ENCODE measurements at places on chromosomes 11 and 22.

GRCh38 chr11:221539-221938 lies 14.0 kb downstream of the RIC8A start:
- no peak for DNase-seq

- no peak for DNase-seq
These were observed 118.1 kb downstream of the DBX1 start for GRCh38 chr11:20042045-20042639.

- DNase-seq = no peak
These were observed 63.2 kb upstream of the RRAS2 start for GRCh38 chr11:14422052-14422813.

DNA sequence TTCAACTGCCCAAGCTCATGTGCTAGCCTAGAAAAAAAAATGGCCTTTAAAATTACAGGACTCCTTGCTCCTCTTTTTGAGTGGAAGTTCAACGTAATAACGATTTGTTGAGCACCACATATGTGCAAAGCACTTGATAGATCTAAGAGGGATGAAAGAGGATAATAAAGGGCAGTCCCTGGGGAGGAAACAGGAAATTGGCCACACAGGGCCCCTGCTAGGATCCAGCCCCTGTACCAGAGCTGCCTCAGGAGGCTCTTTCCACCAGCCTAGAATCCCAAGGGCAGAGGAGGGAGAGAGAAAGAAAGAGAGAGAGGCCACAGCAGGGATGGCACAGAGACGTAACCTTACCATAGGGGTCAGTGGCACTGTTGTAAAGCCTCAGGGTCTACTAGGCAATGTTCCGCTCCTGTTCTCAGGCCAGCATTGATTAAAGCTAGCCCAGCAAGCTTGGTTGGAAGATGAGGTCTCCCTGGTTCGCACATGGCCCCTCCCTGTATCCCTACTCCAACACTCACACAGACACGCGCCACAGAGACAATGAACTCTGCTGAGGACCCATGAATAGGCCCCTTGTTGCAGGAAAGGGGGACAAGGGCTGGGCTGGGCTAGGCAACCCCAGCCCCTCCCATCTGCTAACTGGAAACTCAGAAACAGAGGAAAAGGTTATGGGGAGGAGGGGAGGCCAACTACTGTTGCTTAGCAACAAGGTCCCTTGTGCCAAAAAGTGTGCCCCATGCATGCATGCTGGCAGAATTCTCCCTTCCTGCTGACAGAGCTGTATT lies at the start of gene TMPRSS5:
Gene TMPRSS5, minus strand, starts transcription at position 438 of the 785 bp plus-strand sequence. Its CDS starts 84 bp downstream, at position 354.
- no peak for DNase-seq

GRCh38 chr11:17992916-17993315 lies 19.9 kb downstream of the SERGEF start:
- no peak for DNase-seq

GRCh38 chr22:48259991-48260670 lies 1497.7 kb downstream of the TBC1D22A start:
- DNase-seq = no peak

DNA sequence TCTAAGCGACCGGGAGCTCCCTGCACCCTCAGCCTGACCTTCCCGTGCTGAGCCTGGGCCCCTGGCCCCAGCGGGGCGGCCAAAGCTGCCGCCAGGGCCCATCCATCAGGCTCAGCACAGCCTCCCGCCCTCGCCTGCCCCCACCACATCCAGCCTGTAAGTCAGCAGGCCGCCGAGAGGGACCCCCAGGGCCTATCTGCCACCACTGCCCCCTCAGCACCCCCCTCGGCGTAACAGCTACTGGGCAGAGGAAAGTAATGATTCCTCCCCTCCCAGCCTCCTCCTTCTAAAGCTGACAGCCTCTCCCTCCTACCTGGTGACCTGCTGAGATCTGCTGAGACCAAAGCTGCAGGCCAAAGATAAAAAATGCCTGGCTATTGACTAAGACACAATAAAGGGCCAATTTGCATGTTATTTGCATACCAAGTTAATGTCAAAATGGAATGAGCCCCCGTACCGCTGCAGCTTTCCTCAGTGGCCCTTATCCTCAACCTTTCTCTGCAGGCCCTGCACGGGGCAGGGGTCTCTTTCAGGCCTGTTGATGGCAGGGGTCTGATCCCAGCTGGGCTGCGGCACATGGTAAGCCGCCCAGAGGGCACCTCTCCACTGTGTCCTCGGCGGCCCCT lies 51.6 kb downstream of the RPUSD4 start:
- DNase-seq = no peak

DNA sequence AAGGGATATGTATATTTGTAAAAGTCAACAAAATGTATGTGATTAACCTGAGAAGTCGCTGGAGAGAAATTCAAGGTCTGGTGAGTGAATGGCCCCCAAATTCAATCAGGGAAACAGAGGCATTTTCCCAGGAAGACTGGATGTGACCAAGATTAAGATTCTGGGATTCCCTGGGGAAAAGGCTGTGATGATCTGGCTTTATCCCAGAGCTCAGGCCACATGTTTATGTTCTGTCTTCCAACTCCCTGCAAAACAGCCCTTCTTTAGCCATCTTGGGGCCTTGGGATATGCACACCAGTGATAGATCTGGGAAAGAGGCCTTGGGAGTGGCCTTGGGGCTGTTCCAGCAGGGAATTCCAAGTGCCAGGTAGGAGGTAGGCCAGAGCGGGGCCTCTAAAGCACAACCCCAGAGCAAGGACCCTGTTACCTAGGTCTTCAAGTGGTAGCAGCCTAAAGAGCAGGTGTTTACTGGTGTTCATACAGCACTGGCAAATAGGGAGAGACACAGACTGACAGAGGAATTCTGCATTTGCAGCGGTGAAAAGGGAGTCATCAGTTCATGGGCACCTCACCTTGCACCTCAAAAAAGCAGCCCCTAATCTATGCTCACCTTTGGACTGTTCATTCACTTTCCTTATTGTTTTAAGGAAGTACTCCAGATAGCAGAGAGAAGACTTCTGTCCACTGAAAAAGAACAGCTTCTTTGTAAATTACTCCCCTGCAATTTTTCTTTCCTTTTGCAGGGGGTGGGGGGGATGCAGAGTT lies 312.4 kb downstream of the BUD13 start:
- DNase-seq = no peak

- DNase-seq = no peak
These were observed 15.9 kb downstream of the MED15 start for GRCh38 chr22:20523086-20523983.

- DNase-seq = no peak
These were observed 500.3 kb upstream of the TENM4 start for GRCh38 chr11:79940974-79941735.

- DNase-seq = peak; percentile 50
These were observed 8.2 kb downstream of the SUSD2 start for GRCh38 chr22:24189249-24190158.

GRCh38 chr22:43346521-43346929 lies 3.4 kb upstream of the SCUBE1 start:
- DNase-seq = peak; percentile 56

- DNase-seq = no peak
These were observed 930.4 kb downstream of the TBC1D22A start for GRCh38 chr22:47692811-47693210.

DNA sequence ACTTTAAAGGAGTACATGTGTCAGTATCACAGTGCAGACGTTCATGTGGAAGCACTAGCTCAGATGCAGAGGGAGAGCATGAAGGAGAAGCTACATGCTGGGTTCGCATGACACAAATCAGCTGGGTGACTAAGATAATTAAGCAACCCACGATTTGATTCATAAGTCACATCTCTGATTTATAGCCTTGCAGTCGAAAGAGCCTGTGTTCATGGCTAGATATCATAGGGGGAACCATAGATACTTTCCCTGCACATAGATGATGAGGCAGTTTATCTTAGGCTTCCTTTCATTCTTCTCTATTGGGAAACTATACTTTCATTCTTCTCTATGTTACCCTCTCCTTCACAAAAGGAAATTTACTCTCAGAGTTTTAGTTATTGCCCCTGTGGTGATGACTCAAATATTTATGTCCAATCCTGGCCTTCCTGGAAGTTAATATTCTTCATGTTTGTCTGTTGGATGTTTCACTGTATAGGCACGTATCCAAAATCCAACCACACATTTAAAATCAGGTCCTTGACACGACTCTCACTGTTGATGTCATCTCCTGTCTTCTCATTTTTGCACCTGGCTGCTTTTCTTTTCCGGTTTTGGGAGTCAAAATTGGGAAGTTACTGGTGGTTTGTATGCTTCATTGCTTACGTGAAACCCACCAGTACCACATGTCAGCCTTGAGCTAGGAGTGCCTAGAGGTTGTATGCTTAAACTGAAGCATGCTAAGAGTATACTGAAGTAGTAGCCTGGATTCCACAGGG lies 56.3 kb upstream of the SLC5A12 start:
- DNase-seq = no peak

DNA sequence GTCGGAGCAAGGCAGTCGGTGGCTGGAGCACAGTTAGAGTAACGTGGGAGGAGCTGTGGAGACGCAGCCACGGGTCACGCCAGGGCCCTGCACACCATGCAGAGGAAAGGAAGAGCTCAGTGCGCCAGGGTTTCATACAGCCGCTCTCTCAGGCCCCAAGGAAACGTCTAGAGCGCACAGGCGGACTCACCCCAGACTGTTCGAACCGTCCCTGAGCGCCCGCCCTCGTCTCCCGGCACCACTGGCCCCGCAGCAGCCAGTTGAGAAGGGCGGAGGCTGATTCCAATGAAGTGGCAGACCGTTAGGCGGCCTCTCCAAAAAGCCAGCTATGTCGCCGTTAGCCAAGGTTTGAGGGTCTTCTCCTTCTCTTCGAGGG lies 483 bp upstream of the HYLS1 start:
- no peak for DNase-seq

DNA sequence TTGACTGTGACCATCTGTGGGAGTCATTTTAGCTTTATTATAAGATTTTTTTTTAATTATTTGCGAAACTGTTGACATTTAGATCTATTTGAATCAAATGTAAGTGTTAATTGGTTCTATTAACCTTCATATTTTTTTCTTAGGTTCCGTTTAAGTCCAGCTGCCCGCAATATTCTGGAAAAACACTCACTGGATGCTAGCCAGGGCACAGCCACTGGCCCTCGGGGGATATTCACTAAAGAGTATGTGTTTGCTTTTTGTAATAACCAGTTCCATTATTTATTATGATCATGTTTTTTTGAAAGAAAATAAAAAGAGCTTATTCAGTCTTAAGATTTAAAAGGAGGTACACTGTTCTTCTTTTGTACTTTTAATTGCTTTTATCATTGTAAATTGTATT lies 43.9 kb downstream of the PDHX start:
- DNase-seq = no peak

DNA sequence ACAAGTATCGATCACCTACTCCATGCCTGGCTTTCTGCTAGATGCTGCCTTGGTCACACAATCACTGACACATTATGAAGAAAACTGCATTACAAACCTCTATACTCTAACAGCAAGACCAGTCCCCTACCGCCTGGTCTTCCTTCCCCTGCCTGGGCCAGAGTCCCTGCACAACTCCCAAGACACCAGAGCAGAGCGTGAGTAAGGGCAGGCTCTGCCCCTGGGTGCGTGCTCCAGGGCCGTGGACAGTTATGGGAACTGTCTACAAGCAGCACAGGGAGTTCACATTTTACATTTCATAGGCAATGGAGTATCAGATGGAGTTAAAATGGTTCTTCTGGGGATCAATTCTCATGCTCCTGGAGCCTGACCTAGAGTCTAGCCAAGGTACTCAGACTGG lies 6.5 kb downstream of the FZD4 start:
- DNase-seq = no peak

DNA sequence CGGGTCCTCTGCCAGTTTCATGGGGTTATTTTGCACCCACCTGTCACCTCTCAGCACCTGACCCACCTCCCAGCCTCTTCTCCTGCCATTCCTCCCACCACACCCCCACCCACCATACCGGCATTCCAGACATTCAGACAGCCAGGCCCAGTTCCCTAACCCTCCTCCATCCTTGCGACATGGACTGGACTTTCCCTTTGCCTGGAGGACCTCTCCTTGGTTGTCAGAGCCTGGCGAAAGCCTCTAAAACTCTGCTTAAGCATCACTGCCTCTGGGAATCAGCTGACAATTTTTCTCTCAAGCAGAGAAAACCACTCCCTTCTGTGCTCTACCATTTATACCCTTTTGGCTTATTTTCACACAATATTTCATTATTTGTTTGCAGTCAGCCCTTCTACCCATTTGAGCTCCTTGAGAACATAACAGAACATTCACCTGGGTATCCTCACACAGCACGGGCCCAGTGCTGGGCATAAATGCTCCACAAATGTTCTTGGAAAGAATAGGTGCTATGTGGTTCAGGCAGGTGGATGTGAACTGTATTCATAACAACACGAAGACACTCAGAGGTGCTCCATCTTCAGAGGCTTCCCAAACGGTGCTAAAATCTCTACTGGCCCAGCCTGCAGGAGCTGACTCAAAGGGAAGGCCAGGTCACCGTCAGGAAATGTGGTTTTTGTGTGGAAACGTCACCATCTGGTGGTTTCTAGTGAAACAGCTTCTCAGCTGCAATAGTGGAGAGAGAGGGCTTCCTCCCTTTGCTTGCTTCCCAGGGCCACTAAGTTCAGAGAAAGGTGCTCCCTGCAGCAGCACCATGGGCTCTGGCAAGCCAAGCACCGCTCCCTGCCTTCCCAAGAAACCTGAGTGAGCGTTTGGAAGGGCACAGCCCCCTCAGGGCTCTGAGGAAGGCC lies 10.4 kb downstream of the SPATA19 start:
- DNase-seq = peak; percentile 45

DNA sequence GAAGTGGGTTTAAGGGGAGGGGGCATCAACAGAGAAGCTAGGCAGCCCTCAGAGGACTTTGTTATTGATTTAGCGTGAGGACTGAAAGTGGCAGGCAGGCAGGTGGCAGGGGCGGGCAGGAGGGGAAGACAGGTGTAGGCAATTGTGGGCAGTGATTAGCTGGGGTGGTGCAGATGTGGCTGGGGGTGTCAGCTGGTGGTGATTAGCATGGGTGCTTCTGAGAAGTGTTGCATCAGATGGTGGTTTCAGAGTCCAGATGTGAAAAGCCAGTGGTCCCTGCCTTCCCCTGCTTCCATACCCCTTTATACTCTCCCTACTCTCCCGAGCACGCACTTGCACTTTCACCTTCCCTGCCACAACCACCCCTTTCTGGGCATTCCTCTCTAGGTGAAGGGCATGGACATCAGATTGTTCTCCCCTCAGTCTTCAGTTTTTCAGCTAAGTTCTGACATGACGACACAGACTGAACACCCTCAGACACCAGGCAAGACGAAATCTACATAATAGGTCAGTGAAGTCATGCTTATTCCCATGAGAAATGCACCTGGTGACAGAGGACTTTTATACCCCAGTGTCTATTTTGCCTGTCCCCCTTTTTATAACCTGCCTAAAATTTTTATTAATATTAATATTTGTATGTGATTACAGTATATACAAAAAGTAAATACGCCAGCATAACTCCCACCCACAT lies 435.7 kb upstream of the CADM1 start:
- no peak for DNase-seq

- no peak for DNase-seq
These were observed 49.4 kb downstream of the ELFN2 start for GRCh38 chr22:37377927-37378326.

- DNase-seq = no peak
These were observed 237.8 kb downstream of the TBC1D22A start for GRCh38 chr22:47000256-47000655.

- no peak for DNase-seq
These were observed 205.6 kb downstream of the MAML2 start for GRCh38 chr11:96137373-96137772.

Data from activated T-cell treated with anti-CD3 and anti-CD28 coated beads for 48 hours (primary cell).